ENCODE measurements at places on chromosomes 1 and 21.
A peak's percentile ranks its signal among the peaks of the same experiment; 100 is the strongest.

DNA sequence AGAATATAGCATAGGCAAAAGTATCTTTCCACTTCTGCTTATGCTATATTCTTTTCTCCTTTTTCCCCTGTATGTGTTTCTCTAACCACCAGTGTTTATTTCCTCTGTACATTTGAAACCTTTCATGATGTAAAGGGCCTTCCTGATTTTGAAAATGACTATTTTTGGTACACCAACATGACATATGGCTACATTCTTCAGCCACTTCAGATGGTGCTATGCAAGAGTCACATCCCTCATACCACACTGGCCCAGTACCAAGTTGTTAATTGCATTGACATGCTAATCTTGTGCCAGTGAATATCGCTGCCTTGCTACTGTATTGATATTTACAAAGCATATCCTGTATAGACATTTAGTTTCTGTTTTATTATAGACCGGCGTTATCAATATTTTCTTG, 408.7 kb downstream of the NCAM2 start:
- no peak for DNase-seq

DNA sequence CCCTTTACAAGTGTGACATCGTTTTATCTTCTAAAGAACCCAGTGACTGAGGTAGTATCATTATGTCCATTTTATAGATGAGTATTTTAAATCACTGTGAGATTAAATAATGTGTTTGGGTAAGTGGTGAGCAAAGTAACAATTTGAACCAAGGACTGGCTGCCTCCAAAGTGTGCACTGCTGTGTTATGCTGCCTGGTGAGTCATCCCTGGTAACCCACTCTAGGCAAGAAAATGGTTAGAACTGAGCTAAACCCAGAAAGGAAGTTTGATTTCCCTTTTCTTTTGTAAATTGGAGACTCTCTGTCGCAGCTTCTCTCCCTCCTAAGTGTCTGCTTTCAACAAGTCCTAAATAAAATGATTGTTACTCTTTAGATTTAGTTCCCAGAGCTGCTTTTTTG, 342.8 kb upstream of the KAZN start:
- DNase-seq: no peak

GRCh38 chr1:143694085-143694484, 277.7 kb downstream of the FAM72C start:
- no peak for DNase-seq

DNA sequence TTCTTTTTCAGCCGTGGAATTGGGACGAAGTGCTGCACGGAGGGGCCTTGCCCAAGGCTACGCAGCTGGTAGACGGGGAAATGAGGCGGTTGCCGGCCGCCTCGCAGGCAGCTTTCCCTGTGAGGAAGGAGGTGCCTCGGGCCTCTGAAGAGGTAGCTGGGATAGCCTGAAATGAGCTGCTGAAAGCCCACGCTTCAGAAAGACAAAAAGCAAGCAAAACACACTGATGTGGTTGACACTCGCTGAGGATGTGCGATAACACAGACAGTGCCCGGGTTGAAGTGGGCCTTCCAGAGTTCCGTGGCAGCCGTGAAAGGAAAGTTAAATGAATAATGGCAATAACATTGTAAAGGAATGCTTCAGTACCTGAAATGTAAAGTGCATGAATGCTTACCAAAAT, 47.2 kb downstream of the S1PR1 start:
- peak; percentile 27 for DNase-seq

DNA sequence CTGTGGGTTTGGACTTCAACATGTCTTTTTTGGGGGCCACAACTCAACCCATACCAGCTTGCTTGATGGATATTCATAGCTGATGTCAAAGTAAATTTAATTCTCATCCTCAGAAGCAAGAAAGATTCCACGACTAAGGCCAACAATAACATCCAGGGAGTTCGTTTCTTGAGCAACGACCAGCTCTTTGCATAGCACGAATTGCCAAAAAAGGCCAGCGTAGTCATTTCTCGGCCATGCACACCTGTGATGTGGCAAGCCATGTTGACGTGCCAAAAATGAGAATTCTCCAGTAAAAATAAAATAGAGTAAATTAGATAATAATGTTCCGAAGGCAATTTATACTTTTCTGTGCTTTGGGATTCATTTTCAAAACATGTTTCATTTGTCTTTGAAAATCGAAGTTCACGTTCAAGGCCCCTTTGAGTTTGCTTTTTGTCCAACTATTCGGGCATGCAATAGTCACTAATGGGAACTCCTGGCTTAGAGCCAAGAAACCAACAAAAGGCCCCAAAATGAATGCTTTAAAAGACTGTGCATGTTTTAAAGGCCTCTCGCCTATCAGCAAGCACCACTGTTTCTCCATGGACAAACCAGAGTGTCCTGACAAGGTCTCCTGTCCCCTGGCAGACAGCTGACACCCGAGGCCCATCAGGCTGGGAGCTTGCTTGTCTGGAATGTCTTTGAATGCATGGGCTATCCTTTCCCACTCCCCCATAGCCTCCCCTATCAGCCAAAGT, 14.4 kb upstream of the IGSF5 start:
- DNase-seq: no peak

DNA sequence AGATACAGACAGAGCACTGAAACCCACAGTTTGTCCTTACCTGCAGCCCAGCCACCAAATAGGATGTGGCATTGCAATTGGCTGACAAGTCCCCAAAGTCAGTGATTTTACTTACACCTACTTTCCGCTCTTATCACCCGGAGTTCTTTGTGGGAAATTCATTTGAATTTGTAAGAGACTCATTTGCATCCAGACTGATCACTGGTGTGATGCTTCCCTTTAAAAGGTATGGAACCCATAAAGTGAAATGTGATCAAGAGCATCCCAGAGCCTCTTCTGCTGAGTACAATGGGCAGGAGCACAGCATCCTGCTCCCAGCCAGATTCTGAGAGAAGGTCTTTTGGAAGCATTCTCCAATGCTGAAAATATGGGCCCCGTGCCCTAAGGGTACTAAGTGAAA, 161.4 kb downstream of the DAB1 start:
- DNase-seq: no peak

DNA sequence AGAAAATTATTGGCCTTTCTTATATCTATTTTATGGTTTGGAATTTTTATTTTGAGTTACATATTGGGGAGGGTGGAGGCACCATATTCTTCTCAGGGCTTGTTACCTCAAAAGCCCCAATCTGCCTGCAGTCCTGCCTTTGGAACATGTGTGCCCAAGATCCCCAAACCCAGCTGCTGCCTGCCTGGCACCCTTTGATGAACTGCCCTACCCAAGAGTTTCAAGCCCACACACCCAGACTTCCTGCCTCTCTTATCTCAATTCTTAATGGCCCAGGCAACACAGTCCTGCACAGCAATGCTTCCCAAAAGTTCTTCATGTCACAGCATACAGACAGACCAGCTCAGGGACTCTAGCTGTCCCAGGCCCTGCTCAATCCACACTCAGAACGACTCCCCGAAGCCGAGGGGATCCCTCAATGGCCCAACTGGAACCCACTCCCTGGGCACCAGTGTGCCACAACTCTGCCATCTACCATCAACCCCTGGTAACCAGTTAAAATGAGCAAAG, 19.2 kb downstream of the OLFML2B start:
- no peak for DNase-seq

GRCh38 chr1:28538286-28538685, 14.6 kb upstream of the TRNAU1AP start:
- no peak for DNase-seq

- DNase-seq: no peak
Observed at GRCh38 chr1:20345419-20345818, 54.7 kb downstream of the VWA5B1 start.

GRCh38 chr21:31216206-31216605, 127.9 kb downstream of the TIAM1 start:
- no peak for DNase-seq

- no peak for DNase-seq
Observed at GRCh38 chr1:63642901-63643300, 49.7 kb downstream of the PGM1 start.

DNA sequence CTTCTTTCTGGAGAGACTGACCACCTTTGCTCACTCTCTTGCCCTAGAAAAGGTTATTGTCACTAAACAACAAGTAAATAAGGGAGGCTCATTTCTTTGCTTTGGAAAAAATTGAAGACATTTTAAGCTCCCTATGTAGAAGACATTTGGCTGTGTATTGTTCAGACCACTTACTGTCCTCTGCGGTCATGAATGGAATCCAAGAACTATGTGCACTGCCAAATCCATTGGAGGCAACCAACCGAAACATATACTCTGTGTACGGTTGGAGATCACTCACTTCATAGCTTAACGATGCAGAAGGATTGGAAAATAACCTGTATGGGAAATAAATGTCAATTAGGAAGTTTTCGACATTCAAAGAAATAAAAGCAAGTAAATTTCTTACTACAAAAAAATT, 332.8 kb downstream of the KCTD3 start:
- no peak for DNase-seq

DNA sequence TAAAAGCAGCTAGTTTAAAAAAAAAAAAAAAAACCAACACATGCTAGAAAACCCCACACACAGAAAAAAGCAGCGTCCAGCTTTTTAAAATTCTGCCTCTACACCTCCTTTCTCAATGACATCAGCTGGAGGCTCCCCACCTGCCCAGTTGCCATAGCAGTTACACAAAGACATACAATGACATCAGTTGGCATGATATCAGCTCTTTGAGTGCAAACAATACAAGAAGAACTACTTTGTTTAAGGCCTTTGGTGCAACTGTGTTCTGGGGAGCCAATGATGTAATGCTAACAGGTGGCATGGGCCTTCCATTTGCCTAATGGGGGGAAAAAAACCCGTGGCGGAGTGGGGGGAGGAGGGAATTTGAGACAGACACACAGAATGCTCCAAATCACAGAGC, 32.9 kb downstream of the DUSP10 start:
- no peak for DNase-seq

DNA sequence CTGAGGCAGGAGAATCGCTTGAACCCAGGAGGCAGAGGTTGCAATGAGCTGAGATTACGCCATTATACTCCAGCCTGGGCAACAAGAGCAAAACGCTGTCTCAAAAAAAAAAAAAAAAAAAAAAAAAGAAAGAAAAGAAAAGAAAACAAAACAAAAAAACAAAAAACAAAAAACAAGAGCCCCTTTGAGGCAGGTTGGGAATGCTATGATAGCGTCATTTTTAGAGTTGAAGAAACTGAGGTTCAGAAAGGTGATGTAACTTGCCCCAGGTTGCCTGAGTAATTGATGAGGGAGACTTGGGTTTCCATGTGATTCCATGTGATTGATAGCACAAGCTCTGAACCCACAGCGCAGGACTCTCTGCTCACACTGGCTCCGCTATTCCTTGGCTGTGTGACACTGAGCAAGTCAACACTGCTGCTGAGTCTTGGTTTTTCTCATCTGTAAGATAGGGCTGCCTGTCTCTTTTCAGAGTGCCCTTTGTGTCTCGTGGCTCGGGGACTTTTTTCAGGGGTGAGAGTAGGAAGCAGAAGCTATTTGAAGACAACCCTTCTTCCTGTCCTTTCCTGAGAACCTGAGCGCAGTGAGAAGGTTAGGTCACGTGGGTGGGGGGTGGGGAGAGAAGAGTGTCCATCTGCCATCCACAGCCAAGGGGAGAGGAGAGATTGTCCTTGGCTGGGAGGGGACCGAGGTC, 2.5 kb downstream of the CNR2 start:
- DNase-seq: no peak

GRCh38 chr1:164356511-164356910, 202.5 kb upstream of the PBX1 start:
- DNase-seq: no peak

DNA sequence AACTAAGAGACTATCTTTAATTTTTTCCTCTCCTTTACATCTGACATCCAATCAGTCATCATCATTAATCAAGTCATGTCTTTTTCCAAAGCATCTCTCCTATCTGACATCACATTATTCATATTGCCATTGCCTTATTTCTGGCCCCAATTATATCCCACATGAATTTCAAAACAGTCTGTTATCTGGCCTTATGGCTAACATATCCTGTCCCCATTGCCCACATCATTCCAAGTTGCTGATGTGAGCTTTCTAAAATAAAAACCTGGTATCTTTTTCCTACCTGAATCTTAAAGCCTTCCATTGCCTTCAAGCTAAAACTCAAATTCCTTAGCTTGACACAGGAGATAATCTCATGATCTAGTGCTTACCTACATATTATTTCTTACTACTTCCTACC, 283.9 kb downstream of the LRRC40 start:
- DNase-seq: no peak

GRCh38 chr1:99607590-99607989, 38.3 kb upstream of the PALMD start:
- DNase-seq: no peak

DNA sequence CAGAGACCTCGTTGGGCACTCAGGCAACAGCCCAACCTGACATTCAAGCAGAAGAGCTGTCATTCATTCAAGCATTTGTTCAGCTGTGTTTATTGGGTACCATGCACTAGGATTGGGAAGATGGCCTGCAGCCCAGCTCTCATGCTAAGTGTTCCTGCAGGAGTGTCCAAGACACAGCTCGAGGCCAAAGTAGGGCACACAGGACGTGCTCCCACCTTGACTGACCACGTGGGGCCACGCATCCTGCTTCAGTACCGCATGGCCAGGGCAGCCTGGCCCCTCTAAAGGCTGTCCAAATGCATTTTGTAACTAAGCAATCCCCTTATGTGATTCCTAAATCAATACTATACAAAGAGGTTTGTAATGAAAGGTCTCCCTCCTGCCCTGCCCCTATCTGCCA, 9.7 kb downstream of the PYCR2 start:
- no peak for DNase-seq

- no peak for DNase-seq
Observed at GRCh38 chr1:234731569-234732085, 121.6 kb upstream of the IRF2BP2 start.

DNA sequence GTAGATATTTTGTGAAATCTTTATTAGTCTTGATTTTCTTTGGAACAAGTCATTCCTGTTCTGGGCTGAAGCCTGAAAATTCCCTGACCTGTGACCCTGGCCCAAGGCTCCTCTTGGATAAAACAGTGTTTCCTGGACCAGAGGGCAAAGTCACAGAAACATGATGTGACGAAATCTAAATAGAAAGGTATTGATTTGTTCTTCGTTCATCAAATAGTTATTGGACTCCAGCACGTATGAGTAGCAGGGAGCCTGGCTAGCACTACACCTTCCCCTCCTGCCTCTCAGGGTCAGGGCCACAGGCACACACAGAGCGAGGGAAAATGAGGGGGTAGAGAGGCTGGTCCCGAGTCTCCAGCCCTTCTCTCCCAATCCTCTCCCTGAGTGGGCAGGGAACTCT, 1.7 kb upstream of the CLDN14 start:
- DNase-seq: no peak

DNA sequence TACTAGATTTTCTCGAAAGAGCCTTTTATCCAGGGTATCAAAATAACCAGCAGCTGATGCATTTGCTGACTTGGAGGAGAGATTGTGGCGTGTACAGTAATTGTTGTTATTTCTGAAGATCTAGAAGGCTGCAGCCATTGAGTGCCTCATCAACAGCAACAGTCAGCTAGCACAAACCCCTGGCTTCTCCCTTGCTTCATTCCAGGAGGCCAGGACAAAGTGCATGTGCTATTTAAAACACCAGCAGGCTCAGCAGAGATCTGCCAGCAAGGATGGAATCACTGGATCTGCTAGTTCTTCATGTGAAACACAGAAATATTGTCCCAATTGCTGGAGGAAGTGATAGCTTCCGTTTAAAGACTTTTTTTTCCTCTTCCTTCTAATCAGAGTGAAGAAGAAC, 2.8 kb upstream of the NGF start:
- DNase-seq: no peak
